Stimulated activated CD4-positive, alpha-beta T cell treated with anti-CD3 and anti-CD28 coated beads, Interleukin-12 subunit alpha, Interleukin-12 subunit beta, amount 100 ng/mL, for 24 hours (primary cell): ENCODE measurements at places on chromosomes 11 and 22.

DNA sequence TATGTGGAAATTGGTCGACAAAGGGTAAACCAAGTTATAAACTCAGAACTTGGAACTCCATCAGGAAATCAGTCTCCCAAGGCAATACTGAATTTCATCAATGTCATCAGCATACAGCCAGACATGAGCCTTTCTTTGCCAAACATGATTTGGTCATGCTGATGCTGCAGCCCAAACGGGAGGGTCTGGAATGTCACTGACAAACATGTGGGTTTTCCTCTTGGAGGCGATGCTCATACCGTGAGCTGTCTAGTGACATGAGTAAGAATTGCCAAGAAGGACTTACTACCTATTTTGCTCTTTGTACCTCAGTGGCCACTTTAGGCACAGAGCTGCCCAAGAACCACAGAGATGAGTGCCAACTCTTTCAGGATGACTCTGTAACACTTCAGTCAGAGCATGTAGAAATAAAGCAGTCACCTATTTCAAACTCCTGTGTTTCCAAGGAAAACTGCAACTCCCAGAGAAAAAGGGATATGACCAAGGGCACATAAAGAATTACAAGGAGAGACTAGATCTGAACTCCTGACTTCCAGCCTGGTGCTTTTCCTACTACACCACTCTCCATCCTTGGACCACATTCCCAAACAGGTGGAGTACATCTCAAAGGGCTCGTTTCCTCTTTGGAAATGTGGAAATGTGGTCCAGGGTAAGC lies 24.3 kb upstream of the MRGPRX2 start:
- no peak for DNase-seq

DNA sequence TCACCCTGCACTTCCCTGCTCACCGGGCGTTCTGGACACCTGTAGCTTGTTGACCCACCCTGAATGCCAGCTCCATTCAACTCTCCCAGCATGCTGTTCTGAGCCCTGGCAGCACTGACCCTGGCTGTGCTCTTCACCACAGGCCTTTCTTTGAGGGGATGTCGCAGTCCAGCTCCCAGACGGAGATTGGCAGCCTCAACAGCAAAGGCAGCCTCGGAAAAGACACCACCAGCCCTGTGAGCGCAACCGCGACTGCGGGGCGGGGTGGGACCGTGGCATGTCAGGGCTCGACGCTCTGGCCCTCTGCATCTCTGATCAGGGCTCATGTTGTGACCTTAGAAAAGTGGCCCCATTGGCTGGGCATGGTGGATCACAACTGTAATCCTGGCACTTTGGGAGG lies 47.4 kb upstream of the RAB1B start:
- DNase-seq = no peak

- DNase-seq = no peak
These were observed 51.3 kb upstream of the CADM1 start for GRCh38 chr11:115555336-115556090.

GRCh38 chr11:117772360-117772759 lies 24.7 kb downstream of the DSCAML1 start:
- DNase-seq = no peak

- DNase-seq = no peak
These were observed 85.6 kb upstream of the EED start for GRCh38 chr11:86158704-86159580.

- DNase-seq = no peak
These were observed 9.6 kb downstream of the SSTR3 start for GRCh38 chr22:37202716-37203115.

DNA sequence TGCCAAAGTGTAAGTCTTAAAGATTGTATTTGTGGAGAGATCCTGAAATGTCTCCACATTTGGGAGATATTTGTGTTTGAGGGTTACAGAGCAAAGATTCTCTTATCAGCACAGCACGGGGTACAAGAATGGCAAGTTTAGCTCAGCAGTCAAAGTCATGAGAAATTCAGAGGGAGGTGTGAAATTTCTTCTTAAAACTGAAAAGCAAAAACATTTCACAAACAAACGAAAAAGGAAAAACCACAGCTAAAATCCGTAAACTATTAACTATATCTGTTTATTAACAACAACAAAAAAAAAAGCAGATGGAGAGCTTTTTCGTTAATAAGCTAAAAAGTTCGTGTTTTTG lies 40.9 kb upstream of the ETS1 start:
- no peak for DNase-seq

GRCh38 chr22:34390400-34390799 lies 470.1 kb upstream of the LARGE1 start:
- no peak for DNase-seq

- DNase-seq = no peak
These were observed 138.9 kb downstream of the SPON1 start for GRCh38 chr11:14101388-14101787.

DNA sequence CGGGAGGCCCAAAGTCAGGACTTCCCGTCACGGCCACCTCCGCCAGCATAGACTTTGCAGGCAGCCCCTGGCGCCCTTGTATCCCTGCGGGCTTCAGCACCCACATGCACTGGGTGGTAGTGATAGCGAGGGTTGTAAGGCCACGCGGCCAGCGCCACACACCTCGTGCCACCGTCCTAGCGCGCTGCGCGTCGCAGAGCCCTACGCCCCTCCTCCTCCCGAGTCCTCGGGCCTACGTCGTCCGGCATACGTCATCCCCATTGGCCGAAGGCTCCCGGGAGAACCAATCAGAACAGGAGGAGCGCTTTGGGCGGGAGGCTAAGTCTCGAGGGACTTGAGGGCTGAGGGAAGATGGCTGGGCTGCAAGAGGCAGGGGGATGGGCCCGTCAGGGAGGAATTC lies 1.3 kb upstream of the BTBD18 start:
- no peak for DNase-seq

GRCh38 chr22:29816980-29817379 lies 21.1 kb downstream of the ASCC2 start:
- no peak for DNase-seq

- DNase-seq = no peak
These were observed 27.0 kb upstream of the HIKESHI start for GRCh38 chr11:86274999-86275398.

GRCh38 chr11:117997823-117998579 lies 11.8 kb downstream of the IL10RA start:
- DNase-seq = no peak

GRCh38 chr11:95297680-95298452 lies 66.9 kb upstream of the SESN3 start:
- DNase-seq = no peak

DNA sequence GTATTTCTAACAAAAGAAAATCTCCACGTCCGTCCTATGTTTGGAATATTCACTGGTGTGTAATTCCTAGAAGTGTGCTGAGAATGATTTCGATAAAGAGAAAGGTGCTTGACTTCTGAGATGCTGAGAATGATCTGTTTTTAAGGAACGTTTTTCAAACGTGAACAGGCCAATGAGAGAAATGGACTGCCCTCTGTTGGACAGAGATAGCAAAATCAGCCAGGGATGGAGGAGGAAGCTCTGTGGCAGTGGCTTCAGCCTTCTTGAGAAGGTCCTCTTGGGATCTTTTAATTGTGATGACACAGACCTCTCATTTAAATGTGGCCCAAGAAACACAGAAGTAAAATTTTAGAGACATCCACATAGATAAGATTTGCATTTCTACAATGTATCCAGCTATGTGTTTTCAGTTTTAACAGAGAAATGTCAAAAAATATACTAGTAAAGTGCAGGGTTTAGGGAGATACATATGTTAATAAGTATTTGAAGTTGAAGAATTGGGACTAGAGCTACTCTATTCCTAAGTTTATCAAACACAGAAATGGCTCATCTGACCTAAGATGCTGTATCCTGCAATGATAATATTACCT lies 84.0 kb upstream of the RCN1 start:
- no peak for DNase-seq

DNA sequence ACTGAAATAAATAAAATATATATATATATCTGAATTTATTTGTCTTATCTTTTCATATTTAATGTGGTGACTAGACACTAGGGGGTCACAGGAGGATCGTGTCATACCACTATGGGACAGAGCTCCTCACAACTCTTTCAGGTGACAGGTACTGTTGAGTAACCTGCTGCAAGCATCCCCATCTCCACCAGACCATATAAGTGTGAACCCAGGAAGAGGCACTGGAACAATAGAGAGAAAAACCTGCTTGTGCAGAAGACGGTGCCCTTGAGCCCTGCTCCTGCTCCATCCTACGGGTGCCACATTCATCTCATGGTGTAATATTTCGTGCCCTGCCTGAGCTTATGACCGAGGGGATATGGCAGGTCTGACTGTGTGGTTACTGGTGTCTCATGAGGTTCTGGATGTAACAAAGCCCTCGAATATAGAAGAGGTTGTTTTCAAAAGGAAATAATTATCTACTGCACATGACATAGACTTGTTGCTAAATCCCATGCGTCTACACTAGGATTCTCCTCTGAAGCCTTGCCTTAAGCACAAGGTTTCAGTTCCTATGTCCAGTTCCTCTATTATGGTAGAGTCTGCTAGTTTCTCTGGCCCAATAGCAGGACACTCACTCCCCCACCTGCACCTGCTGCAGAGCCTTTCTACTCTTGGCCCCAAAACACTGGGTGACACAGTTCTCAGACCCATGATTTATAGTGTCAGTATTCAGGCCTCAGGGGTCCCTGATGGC lies 70.4 kb downstream of the GGTLC2 start:
- no peak for DNase-seq

DNA sequence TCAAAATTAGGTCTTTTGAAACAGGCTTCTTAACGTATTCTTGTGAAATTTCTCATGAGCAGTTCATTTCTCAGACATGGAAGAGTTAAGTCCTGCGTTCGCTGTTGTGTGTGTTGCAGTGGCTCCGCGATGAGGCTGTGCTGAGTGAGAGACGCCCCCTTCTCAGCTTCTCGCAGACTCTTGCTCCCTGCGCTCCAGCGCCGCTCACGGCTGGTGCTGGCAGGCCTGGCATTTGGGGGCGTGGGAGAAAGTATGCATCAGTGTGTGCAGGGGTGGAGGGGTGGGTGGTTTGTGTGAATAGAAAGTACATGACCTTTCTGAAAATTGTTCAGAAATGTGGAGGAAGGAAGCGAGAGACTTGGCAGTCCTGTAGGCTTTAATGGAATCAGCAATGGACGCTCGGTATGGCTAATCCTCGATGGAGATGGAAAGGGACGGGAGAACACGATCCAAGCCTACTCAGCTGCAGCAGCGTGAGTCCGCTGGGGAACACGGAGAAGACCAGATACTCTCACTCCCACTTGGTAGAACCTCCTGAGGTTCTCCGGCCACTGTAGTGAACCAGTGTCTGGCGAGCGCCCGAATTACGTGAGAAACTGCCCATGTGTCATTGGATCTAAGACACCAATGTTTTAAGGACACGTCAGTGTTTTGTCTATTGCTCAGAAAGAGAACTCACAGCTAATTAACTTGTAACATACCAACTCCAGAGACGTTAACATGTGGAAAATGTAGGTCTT lies 5.9 kb downstream of the TAB1 start:
- DNase-seq = no peak

- no peak for DNase-seq
These were observed 39.4 kb downstream of the IRAG1 start for GRCh38 chr11:10653946-10654810.

DNA sequence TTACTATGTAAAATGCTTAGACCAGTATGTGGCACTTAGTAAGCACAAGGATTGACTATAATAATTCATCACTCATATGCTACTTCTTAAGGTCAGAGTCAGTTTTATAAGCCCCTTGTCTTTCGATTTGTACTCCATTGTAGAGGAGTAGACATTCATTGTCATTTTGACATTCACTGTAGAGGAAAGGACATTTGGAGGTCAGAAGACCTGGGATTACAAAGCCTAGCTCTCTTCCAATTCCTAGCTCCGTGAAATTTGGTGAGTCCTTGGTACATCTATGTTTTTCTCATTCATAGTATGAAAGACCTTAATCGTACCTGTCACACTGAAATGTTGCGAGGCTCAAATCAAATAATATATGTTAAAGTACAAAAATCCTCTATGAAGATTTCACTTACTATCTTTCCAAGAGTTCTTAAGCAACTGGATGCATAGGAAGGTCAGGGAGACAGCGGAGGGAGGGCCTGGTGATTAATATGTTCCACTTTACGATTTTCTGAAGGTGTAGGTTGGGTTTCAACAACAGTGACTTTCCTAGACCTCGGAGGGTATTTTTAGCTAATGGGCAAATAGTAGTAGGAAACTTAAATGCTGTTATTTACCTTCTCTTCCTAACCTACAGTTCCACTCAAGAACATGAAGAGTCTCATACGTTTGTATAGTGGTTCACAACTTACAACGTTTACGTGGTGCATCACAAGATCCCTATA lies 1.4 kb upstream of the EMSY start:
- DNase-seq = no peak

GRCh38 chr11:112794331-112794846 lies 166.8 kb upstream of the NCAM1 start:
- no peak for DNase-seq

- DNase-seq = no peak
These were observed 41.9 kb upstream of the EMID1 start for GRCh38 chr22:29163808-29164207.

GRCh38 chr11:11313426-11313825 lies 39.6 kb downstream of the CSNK2A3 start:
- DNase-seq = no peak
